ENCODE measurements at places on chromosomes 5 and 9.

DNA sequence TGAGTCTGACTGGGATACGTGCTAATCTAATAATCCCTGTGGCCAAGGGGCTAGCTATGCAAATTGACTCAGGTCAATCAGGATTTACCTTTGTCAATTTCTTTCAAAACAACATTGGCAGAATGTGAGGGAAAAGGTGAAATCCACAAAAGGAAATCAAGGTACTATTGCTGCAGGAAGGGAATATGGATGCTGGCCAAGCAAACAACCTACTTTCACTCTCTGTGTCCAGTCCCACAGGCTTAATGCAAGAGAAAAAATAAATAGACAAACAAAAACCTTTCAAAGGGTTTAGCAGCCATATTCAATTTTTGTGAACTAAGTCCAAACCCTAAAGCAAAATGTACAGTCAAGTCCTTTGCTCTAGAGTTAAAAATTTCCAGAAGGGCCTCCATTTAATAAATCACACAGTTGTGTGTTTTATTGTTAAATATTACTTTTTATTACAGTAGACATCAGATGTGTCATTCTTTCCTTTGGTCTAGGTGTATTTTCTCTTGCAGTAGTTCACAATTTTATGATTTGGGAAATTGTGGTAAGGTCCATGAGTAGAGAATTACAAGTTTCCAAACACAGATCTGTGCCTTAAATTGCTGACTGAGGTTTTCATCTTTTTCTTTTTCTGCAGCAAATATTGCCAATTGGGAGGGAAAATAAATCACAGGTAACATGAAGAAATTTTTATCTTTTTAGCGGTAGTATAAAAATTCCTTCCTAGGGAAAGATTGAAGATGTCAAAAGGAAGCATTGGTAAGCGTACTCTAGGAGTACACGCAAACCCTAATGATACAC lies 309.1 kb downstream of the DMAC1 start:
- DNase-seq = no peak
- no peaks in the 10 kb centered on the region for H3K4me1 ChIP-seq
- H3K27me3 ChIP-seq = no peaks in the 10 kb centered on the region
- no peak overlapping the region for H3K4me3 ChIP-seq

DNA sequence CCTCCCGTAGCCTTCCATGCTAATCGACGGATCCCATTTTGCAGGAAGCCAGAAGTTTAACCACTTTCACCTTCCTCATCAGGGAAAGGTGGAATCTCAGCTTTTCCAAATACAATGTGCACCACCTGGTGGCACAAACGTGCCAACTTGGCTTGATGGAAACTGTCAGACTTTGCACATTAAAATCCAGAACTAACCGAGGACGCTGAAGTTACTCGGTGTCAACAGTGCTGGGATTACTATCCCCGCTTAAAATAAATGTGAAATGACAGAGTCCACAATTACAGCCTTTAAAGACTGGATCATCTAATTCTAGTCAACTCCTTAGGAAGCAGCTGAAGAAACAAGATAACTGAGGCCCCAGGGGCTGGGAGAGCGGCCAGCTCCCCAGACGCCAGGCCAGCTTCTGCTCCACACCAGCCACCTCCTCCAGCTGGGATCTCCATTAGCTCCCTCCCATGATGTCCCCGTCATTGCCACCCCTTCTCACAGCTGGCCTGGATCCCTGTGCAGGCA lies 50.1 kb upstream of the RETREG1 start:
- H3K36me3 ChIP-seq = no peaks in the 10 kb centered on the region
- DNase-seq = no peak
- H3K4me1 ChIP-seq = no peaks in the 10 kb centered on the region
- no peaks in the 10 kb centered on the region for H3K27me3 ChIP-seq
- H3K27ac ChIP-seq = no peak overlapping the region

- DNase-seq = no peak
- H3K27ac ChIP-seq = peak overlapping the region; percentile 98
- H3K4me1 ChIP-seq = peaks cover 49% of the 10 kb centered on the region
- H3K4me3 ChIP-seq = peak overlapping the region; percentile 97
Observed at GRCh38 chr5:115840873-115841272, 492 bp downstream of the ATG12 start.

DNA sequence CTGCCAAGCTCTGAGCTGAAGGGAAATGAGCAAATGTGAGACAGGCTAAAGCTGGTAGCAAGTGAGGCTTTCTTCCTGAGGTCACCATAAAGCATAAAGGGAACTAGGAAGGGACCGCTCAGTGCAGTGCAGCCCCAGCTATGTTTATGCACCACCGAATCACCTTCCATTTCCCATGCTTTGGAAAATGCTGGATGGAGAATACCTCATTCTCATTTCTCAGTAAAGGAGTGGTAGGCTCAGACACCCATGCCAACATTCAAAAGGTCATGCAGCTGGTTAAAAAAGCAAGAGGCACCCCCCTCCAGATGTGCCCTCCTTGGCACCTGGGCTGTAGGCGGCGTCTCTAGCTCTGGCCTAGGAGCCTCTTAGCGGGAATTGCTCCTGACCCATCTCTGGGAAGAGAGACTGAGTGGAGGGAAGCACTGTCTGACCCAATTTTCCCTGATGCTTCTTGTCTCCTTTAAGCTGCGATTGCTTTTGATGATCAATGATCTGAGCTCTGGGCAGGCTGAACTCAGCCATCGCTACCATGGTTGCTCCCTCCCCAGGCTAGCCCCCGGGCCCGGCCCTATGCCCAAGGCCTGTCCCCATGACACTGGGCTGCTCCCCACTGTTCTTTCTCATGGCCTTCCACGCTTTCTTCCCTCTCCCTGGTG lies 58.7 kb downstream of the ZNF354C start:
- H3K4me3 ChIP-seq = no peak overlapping the region
- H3K27ac ChIP-seq = no peak overlapping the region
- no peaks in the 10 kb centered on the region for H3K36me3 ChIP-seq
- no peaks in the 10 kb centered on the region for H3K4me1 ChIP-seq
- H3K27me3 ChIP-seq = peaks cover 8% of the 10 kb centered on the region
- no peak for DNase-seq

DNA sequence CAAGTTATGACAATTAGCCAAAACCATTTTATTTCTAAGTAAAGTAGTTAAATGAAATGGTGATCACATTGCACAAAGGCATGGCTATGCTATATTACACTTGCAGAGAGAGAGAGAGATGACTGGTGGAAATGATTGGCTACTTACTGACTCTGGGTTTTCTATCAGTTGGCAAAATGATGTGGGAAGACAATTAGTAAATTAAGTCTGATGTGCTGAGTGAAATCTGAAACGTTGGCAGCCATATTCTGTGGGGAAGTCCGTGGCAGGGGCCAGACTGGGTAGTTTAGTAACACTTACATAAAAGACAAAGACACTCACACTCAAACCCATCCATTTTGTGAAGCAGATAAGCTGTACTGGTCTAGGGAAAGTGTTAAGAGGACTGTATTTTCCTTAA lies 61.6 kb downstream of the ANXA1 start:
- DNase-seq = no peak
- peaks cover 1% of the 10 kb centered on the region for H3K36me3 ChIP-seq
- H3K4me3 ChIP-seq = no peak overlapping the region
- peaks cover 20% of the 10 kb centered on the region for H3K27me3 ChIP-seq

DNA sequence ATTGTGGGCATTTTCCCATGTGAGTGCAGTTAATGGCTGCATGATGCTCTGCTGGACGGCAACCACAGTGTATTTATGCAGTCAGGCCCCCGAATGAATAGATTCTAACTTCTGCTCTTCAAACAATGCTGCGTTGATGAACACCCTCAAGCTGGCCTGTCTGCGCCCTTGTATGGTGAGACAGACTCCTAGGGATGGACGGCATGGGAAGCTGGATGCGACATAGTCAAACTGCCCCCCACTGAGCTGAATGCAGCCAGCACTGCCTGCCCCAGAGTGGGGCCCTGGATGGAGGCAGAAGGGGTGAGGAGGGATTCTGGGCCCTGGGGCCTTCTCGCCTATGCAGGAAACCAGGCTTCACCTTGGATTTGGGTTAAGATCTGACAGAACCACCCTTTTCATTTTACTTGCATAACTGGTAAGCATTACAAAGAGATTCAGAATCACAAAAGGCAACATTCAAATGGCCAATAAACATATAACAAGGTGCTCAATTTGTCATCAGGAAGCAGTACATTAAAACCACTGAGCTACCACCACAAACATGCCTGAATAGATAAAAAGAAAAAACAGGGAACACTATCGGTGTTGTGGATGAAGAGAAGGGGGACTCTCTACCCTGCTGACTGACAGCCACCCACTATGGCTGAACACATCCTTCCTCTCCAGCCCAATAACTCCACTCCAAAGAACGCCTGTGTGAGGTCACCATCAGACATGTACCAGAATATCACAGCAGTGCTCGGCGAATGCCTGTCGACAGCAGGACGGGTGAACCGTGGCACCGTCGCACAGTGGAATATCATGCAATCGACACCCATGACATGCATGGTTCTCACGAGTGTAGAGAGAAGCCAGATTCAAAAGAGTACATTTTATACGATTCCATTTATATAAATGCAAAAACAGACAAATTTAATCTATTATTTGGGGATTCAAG lies 79.1 kb downstream of the RAPGEF1 start:
- no peak overlapping the region for H3K4me3 ChIP-seq
- H3K27me3 ChIP-seq = no peaks in the 10 kb centered on the region
- peaks cover 72% of the 10 kb centered on the region for H3K4me1 ChIP-seq
- DNase-seq = no peak
- H3K27ac ChIP-seq = peak overlapping the region; percentile 35

GRCh38 chr5:86864051-86864450 lies 246.3 kb downstream of the COX7C start:
- no peak for DNase-seq
- no peaks in the 10 kb centered on the region for H3K36me3 ChIP-seq
- H3K27me3 ChIP-seq = peaks cover 44% of the 10 kb centered on the region
- H3K4me3 ChIP-seq = no peak overlapping the region

GRCh38 chr5:122429545-122430318 lies 117.7 kb downstream of the SNCAIP start:
- no peak overlapping the region for H3K27ac ChIP-seq
- no peak for DNase-seq
- no peaks in the 10 kb centered on the region for H3K27me3 ChIP-seq
- H3K4me3 ChIP-seq = no peak overlapping the region
- no peaks in the 10 kb centered on the region for H3K4me1 ChIP-seq
- H3K36me3 ChIP-seq = no peaks in the 10 kb centered on the region

DNA sequence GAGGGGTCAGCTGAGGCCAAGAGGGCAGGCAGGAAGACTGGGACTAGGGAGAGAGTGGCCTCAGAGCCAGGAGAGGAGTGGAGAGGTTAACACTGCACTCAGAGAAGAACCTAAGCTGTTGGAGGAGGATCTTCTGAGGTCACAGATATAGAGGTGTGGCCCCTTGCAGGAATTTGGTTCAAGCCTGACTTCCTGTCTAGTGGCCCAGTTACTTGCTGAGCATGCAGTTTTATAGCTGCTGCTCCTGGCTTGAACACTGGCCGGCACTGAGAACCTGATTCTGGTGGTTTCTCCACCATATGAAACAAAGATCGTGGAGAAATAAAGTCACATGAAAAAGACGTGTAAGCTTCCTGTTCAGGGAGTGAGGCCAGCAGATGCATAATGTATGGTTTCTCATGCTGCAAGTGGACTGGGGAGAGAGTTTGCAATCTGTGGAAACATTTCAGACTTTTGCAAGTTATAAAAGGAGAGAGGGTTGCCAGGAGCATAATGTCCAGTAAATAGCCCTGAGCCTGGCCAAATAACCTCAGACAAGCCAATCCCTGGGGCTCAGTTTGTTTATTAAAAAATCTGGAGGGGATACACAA lies 82.6 kb downstream of the GALNT10 start:
- peak overlapping the region; percentile 85 for H3K27ac ChIP-seq
- peaks cover 46% of the 10 kb centered on the region for H3K4me1 ChIP-seq
- peak overlapping the region; percentile 55 for H3K4me3 ChIP-seq
- H3K36me3 ChIP-seq = peaks cover 3% of the 10 kb centered on the region

- no peak for DNase-seq
- H3K36me3 ChIP-seq = no peaks in the 10 kb centered on the region
- H3K27ac ChIP-seq = no peak overlapping the region
Observed at GRCh38 chr9:25322142-25322541, 356.1 kb downstream of the TUSC1 start.

GRCh38 chr5:40828690-40829661 lies 6.0 kb downstream of the RPL37 start:
- peaks cover 45% of the 10 kb centered on the region for H3K4me1 ChIP-seq
- no peaks in the 10 kb centered on the region for H3K27me3 ChIP-seq
- DNase-seq = no peak
- H3K27ac ChIP-seq = peak overlapping the region; percentile 36
- peaks cover 75% of the 10 kb centered on the region for H3K36me3 ChIP-seq

DNA sequence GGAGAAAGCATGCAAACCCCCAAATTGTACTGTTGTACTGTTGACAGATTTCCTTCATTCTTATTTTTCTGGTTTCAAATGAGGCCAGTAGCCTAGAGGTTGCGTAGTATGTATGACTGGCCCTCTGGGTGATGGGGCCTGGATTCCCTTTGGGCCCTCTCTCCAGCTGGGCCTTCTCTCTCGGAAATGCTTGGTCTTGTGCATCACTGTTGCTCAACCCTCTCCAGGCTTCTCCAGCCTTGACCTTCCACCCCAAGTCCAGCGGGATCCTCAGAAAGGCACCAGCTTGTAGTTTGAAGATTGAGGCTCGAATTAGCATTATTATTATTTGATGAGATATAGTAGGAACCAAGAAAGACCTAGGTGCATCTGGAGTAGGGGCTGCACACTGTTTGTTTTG lies 87.0 kb downstream of the ANGPTL2 start:
- H3K27me3 ChIP-seq = no peaks in the 10 kb centered on the region
- H3K27ac ChIP-seq = no peak overlapping the region
- H3K4me1 ChIP-seq = no peaks in the 10 kb centered on the region
- H3K36me3 ChIP-seq = no peaks in the 10 kb centered on the region

Measured in central memory CD8-positive, alpha-beta T cell (primary cell).